ENCODE measurements at places on chromosomes 2 and 18.

- DNase-seq = no peak
Observed at GRCh38 chr2:27781496-27781895, 10.0 kb downstream of the MRPL33 start.

GRCh38 chr2:172426635-172427255 is 641 bp upstream of the ITGA6 start:
- DNase-seq = no peak

DNA sequence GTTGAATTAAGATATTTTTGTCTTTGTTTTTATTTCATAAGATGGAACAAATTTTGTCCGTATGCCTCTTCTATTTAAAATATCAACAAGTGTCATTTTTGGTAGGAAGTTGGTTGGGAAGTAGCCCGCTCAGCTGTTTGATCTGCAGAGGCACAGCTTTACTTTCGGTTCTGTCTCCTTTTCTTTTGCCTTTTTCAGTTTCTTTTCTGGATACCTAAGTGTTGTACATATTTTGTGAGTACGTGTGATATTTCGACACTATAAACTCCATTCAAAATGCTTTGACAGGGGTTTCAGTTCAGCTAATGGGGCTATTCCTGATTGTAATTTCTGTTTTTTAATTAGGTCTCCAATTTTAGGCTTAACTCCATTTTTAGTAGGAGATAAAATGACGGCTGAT is 1785.0 kb upstream of the LRRTM1 start:
- DNase-seq = no peak

GRCh38 chr2:120659275-120659977 is 76.2 kb upstream of the GLI2 start:
- DNase-seq = no peak

- DNase-seq = no peak
Observed at GRCh38 chr18:48181087-48181823, 227.9 kb downstream of the ZBTB7C start.

DNA sequence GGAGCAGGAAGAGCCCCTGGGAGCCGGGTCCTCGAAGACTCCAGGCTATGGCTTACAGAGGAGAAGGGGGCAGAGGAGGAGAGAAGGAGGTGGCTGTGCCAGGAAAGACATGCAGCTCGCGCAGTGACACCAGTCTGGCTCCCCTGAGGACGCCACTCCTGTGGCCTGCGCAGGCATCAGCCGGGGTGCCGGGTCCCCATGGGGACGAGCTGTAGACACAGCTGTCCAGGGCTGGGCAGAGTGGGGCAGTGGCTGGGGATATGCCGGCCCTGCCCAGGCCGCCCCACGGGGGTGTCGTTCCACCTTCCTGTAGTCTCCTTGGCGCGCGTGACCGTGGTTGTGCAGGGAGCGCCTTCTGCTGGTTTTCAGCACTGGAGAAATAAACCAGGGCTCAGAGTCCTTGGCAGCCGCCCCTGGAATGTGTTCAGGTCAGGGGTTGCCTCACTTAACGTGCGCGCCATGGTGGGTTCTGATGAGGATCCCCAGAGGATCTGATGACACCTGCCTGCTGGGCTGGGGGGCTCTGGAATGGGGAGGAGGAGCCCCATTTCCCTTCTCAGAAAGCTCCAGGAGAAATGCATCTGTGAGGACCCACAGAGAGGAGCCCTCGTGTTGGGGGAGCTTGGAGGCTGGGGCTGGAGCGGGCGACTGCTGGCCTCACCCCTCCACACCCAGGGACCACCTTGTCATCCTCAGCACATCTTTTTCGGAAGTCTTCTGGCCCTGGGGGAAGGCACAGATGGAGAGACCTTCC is 26.7 kb downstream of the RAMP1 start:
- DNase-seq = no peak

All from NCI-H446 (cell line).